ENCODE measurements at places on chromosomes 7 and 10.

DNA sequence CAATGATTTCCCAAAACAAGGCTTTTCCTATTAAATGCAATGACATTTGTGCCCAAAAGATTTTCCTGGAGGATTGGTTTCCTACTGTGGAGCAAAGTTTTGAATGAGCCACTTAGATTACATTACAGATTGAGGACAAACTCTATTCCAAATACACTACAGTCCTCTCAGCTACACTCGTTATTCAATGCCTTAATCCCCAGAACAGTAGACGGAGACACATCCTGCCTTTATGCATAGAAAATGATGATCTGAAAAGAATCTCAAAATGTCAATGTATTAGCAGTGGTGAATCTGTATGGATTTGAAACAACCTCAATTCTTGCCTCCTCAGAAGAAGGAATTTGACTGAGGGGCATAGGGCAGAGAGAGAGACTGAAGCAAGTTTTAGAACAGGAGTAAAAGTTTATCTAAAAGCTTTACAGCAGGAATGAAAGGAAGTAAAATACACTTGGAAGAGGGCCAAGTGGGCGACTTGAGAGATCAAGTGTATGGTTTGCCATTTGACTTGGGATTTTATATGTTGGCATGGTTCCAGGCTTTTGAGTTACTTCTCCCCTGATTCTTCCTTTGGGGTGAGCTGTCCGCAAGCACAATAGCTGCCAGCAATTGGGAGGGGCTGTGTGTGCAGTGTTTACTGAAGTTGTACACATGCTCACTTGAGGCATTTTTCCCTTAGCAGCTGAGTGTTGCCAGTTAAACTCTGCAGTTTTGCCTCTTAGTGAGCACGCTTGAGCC is 891.9 kb upstream of the MBL2 start:
- DNase-seq: no peak

DNA sequence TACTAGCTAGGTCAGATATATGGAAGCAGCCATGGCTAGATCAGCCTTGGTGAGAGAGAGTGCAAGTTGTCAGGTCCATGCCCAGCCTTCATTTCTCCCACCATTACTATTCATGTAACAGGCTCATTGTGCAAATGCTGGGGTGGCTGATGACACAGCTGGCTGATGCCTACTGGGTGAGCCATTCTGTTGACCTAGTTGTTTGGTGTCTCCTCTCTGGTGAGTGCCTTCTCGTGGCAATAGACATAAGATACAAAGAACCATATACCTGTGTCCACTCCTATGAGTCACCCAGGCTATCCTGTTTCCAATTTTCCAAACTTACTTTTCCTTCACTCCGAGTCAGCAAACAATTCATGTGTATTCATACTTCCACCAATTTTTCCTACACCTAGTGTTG is 46.0 kb downstream of the ZNF25 start:
- no peak for DNase-seq

- DNase-seq: no peak
Measured at GRCh38 chr7:135245226-135246190, 11.9 kb downstream of the STRA8 start.

GRCh38 chr7:140989068-140989467 is 25.7 kb downstream of the MRPS33 start:
- DNase-seq: no peak

GRCh38 chr7:16430133-16430532 is 8.8 kb upstream of the CRPPA start:
- DNase-seq: no peak

DNA sequence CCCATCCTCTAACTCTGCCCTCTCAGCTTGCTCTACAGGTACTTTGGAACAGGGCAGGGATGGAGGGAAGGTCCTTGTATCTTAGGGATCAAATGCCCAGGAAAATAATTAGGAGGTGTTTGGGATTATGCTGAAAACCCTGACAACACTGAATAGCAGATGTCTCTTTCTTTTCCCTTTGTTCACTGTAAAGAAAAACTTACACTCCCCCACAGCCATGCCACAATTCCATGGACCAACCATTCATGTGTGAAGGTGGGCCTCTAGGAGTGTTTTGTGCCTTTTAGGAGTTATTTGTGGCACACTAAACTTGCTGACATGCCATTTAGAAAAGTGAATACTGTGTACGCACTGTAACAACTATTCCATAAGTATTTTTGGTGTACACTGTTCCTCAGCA is 108.1 kb downstream of the SNX10 start:
- DNase-seq: no peak

DNA sequence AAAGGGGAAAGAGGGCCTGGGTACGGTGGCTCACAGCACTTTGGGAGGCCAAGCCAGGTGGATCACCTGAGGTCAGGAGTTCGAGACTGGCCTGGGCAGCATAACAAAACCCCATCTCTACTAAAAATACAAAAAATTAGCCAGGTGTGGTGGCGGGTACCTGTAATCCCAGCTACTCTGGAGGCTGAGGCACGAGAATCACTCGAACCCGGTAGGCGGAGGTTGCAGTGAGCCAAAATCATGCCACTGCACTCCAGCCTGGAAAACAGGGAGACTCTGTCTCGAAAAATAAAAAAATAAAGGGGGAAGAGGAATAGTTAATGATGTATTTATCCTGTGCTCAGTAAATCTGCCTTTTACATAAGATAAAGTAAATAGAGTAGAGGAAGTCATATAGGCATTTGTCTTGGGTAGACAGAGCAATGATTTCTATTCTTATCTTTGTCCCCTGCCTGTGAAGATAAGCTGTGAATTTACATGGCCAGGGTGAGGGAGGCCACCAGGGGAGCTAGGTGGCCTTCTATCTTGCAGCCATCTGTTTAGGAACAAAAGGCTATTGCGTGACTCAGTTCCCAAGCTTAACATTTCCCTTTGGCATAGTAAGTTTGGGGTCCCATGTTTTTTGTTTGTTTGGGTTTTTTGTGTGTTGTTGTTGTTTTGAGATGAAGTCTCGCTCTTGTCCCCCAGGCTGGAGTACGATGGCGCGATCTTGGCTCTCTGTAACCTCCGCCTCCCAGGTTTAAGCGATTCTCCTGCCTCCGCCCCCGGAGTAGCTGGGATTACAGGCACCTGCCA is 73.2 kb upstream of the GTF2I start:
- peak; percentile 39 for DNase-seq

GRCh38 chr7:139875821-139876241 is 46.8 kb downstream of the TBXAS1 start:
- DNase-seq: no peak

DNA sequence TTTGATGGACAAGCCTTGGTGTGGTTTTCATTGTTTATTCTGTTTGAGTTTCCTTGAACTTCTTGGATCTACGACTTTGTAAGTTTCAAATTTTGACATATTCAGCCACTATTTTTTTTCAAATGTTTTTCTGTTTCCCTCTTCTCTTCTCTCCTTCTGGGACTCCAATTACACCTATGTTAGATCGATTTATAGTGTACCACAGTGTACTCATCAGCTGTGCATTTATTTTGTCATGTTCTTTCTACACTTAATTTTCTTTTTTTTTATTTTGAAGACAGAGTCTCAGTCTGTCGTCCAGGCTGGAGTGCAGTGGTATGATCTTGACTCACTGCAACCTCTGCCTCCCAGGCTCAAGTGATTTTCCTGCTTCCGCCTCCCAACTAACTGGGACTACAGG is 16.2 kb downstream of the OLAH start:
- no peak for DNase-seq

DNA sequence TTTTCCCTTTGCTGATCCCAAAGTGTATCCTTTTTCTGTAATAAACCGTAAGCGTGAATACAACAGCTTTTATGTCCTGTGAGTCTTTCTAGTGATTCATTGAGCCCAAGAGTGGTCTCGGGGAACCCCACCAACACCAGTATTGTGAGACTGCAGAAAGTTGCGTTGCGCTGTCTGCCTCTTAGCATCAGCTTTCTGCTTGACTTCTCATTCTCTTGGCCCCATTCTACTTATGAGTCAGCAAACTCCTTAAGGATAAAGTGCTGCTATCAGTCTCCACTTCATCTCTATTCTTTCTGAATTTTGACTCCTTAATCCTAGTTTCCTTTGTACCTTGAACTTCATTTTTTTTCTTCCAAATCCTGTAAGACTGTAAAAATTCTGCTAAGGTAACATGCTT is 184.3 kb upstream of the MBL2 start:
- DNase-seq: no peak

- no peak for DNase-seq
Measured at GRCh38 chr7:4959306-4959705, 319 bp upstream of the MMD2 start.

- DNase-seq: no peak
Measured at GRCh38 chr7:159075563-159076238, 69.0 kb downstream of the VIPR2 start.

DNA sequence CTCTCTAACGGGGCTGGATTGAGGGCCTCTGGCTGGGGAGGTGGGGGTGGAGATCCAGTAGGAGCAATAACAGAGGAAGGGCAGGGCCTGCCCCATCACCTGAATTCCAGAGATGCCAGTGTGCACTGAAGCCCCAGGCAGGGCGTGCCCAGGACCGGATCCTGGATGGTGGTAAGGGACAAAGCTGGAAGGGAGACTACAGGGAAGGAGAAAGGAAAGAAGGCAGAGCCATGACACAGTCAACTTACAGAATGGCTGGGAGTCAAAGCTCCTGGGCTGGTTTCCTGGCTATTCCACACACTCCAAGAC is 666 bp downstream of the TMEM139 start:
- no peak for DNase-seq

DNA sequence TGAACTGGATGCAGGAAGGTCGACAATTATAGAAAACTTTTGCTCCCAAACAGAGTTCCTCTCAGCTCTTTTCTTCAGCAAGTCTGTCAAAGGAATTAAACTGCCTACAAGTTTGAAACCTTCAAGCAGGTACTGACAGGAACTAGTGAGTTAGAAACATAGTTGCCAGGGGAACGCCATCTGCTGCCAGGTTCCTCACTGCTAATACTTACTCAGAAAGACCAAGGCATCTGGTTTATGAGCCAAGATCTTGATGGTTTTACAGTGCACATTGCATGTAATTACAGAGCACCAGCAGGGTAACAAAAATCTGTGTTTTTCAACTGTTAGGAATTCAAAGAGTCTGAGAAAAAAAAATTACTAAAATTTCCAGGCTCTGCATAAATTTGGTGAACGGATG is 300.0 kb upstream of the NRG3 start:
- DNase-seq: no peak

DNA sequence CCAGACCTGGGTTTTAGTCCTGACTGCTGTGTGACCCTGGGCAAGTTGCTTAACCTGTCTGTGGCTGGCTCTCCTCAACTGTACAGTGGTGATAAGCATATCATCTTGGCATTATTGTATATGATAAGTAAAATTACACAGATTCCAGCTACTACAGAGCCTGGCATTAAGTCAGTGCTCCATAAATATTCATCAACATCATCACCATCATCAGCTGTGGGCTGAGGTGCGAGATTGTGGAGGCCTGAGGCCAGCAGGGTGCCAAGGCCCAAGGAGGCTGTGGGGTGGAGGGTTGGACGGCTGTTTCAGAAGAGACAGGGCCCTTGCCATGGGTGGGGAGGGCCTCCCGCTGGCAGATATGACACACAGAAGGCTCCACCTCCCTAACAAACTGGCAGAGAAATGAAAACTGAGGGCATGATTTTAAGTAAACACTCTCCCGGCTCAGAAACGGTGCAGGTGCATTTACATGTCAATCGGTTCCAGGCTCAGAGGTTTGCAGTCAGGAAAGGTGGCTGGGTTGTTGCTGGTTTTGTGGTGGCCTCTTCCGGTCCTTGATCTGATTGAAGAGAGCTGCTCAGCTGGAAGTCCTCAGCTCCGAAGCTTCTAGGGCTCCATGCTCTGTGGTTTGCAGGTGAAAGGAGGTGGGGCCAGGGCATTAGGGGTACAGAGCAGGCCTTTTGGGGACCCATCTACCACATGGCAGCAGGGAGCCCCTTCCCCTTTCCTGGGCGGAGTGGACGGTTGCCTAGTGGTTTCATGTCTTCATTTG is 10.2 kb downstream of the CRYGN start:
- no peak for DNase-seq

DNA sequence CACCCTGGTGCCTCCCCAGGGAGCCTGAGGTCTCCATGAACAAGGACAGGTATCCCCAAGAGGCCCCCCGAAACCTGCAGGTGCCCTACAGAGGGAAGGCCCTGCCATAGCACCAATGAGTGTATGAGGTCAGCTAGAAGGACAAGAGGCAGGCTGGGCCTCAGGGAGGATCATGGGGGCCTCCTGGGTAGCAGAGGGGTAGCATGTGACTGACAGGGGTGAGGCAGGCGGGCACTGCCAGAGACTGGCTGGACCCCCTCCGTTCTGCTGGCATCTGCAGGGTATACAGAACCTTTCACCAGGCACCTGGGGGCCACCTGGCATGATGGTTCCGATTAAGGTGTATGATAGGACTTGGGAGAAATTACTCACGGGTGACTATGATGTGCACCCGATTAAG is 79.2 kb upstream of the KCTD7 start:
- DNase-seq: no peak

DNA sequence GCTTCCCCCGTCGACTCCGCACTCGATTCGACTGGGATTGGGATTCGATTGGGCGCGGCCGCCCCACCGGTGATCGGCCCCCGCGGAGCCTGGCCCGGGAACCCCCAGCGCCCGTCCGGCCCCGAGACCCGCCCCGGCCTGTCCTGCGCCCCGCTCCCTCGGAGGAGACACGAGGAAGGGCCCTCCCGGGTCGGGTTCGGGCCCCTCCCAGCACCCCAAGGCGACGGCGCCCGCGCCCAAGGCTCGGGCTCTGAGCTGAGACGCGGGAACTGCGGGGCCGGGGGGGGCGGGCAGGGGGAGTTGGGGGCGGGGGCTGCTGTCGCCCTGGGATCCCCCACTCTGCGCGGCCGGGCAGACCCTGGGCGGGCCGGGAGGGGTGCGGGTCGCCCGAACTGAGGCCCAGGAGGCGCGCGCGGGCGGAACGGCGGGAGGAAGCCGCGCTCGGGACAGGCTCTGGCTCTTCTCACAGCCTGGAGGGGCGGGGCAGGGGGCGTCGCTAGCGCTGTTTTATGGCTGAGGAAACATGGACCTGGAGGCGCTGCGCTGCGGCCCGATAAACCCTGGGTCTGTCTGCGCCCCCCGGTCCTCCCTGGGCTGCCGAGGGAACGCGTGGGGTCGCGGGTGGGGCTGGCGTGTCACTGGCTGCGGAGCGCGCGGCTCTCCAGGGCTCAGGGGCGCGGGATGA is 1.7 kb upstream of the NKX6-2 start:
- DNase-seq: no peak

- no peak for DNase-seq
Measured at GRCh38 chr10:19904202-19904661, 88.0 kb downstream of the PLXDC2 start.

- no peak for DNase-seq
Measured at GRCh38 chr10:77350134-77350533, 287.5 kb downstream of the KCNMA1 start.

- DNase-seq: no peak
Measured at GRCh38 chr7:47400741-47401206, 181.1 kb downstream of the TNS3 start.

DNA sequence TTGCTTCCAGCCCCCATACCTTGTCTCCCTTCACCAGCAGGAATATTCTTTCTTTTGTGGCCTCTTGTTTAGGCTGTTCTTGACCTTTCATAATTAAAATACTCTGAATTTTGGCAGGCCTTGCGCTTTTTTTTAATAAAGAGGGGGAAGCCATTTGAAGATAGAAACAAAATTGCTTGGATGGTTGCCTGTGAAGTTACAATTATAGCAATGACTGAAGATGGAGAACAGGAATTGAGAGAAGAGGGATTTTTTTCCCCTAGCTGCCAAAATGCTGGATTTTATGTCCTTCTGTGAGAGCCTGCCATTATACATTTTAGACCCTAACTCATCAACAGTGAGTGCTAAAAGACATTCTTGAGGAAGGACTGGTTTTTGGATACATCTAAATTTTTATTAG is 24.8 kb downstream of the FGFBP3 start:
- DNase-seq: no peak

GRCh38 chr10:127485153-127485857 is 63.8 kb upstream of the NPS start:
- no peak for DNase-seq

Data from D341Med (cell line).